ENCODE measurements at places on chromosomes 6 and 20.

- DNase-seq = no peak
These were observed 48.6 kb upstream of the HTR1B start for GRCh38 chr6:77511860-77512259.

DNA sequence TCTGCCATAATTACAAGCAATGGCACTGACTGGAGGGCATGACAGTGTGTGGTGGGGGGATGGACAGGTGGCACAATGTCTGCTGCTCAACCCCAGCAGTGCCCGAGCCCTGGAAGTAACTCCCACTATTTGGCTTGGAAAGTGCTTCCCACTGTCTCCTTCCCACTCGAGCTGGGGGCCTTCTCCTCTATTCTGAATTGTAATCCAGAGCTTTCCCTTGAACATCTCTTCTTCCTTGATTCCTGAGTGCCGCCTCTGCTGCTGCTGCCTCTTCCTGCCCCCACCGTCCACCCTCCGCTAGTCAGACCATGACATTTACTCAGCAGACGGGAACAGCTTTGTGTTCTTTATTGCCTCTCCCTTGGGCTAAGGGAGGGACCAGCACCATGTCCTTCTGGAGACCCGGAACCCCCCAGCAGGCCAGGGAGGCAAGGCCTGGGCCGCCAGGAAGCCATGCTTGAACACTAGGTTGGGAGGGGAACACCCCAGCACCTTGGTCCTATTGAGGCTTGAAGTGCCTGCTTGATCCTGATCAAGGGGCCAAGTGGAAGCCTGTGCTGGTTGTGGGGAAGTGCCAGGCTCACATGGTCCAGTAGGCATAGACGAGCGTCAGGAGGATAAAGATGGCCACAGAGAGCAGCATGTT, 17.0 kb downstream of the CCDC167 start:
- no peak for DNase-seq

DNA sequence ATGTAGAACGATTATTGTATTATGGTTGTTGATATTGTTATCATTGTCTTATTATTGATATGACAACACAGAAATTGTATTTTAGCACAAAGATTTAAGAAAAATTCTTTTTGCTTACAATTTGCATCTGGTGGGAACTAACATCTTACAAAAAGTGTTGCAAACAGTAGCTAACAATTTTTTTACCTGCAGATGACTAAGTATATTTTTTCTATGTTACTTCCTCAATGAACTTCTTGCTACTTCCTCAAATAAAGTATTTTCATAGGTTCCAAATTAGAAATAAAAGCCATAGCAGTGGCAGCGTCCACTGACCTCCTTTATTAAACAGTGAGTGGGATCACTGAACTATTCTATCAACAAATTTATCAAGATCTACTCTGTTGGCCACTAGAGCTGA, 847.0 kb downstream of the PHF3 start:
- no peak for DNase-seq

GRCh38 chr6:686497-686896, 6.4 kb downstream of the EXOC2 start:
- DNase-seq = no peak

DNA sequence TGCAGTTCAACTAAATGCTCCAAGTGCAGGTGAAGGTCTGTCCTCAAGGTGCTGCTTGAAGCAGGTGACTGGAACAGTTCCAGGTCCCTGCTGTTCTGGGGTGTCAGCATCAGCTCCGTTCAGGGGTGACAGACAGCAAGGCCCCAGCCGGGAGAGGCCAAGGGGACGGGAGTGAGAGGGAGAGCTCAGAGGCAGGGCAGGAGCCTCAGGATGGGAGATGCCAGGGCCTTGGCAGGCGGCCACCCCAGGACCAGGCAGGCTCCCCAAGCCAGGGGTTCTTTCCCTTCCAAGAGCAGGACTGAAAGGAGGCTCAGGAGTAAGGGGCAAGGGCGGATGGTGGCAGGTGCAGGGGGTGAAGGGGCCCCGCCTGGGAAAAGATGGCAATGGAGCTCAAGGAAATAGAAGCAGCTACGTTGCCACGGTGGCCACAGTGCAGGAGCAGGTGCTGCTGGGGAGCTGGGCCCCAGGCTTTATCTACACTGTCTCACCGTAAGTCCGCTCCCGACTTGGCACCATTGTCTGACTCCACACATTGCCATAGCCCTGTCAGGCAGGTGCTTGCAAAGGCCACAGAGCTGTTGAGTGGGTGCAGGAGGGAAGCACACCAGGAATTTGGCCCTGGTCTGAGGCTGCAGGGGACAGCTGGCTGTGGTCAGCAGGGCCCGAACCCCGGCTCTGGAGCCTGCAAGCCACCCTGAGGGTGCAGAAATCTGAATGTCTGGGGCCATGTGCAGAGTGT, 43.1 kb downstream of the ERMARD start:
- no peak for DNase-seq

DNA sequence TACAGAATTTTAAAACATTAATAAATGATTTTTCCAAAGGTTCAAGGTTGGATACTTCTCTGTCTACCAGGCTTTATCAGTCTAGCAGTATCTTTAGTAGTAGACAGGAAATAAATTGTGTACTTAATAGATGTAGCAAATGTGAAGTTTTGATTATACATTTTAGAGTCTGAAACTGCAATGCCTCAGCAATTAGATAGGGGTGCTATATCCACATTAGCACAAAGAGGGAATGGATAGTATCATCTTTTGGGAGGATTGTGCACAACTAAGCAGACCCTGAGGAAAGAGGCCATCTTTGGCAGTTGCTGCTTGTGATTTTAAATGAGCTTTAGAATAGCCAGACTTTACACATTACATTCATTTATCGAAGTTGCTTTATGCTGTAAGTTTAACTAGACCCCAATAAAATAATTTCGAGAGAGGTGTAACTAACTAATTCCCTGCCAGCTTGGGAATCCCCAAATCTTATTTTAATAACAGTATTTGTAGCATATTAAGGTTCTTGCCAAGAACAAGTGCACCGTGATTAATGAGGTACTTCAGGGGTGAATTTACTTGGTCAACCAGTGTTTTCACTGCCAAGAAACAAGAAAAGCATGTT, 2.8 kb downstream of the KCNQ5 start:
- no peak for DNase-seq

- peak; percentile 2 for DNase-seq
These were observed 55.7 kb upstream of the FERMT1 start for GRCh38 chr20:6178537-6178936.

- no peak for DNase-seq
These were observed 11.7 kb downstream of the SLC23A2 start for GRCh38 chr20:4989570-4989969.

GRCh38 chr20:46312075-46312944, 4.0 kb upstream of the CDH22 start:
- peak; percentile 60 for DNase-seq

DNA sequence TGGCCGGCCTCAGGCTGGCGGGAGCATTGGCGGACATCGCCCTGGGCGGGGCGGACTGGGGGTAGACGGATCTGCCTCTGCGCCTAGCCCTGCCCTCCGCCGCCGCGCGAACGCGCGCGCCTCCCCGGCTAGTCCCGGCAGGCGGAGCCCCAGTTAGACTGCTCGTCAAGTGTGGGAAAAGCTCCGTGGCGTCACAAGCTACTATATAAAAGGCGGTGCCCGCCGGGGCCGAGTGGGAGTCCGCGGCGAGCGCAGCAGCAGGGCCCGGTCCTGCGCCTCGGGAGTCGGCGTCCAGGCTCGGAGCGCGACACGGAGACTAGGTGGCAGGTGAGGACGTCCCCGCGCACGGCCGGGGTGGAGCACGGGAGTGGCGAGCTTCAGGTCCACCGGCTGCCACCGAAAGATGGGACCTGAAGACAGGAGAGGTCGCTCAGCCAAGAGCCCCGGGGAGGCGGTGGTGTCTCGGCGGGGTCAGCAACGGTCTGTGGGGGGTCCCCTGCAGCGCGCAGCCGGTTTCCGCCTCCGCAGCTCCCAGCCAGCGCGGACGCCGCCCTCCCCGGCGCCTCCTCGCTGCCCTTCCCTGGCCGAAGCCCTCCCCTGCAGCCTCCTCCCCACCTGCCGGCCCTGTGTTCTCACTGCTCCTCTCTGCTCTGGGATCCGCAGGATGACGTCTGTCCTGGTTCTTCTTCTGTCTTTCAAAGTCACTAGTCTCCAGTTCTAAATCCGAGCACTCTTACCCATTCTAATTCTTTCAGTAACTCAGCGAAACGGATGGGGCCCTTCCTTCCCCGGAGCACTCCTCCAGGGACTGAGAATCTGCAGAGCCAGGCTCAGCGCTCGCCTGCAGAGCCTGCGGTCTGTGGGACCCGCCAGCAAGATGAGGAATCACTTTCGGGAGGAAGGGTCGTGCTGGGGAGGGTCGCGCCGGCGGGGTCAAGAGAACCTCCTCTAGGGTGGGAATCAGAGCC, 4.3 kb upstream of the RIPK1 start:
- peak; percentile 66 for DNase-seq

GRCh38 chr6:6711031-6711785, 122.7 kb downstream of the LY86 start:
- no peak for DNase-seq

- DNase-seq = no peak
These were observed 25.3 kb downstream of the BFSP1 start for GRCh38 chr20:17505636-17506517.

DNA sequence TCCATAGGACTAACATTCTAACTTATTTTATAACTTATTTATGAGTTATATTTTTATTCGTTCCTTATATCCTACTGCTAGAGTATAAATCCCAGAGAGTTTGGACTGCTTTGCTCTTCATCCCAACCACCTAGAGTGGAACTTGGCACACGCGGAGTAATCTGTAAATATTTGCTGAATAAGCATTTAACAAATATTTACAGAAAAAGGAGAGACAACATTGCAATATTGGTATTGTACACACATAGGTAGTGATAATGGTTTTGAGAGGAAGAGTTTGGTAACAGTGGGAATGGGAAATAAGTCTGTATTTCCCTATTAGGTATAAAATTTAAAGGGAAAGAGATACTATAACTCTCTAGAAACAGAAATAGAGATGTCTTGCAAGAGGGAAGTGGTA, 634.8 kb upstream of the CITED2 start:
- no peak for DNase-seq

DNA sequence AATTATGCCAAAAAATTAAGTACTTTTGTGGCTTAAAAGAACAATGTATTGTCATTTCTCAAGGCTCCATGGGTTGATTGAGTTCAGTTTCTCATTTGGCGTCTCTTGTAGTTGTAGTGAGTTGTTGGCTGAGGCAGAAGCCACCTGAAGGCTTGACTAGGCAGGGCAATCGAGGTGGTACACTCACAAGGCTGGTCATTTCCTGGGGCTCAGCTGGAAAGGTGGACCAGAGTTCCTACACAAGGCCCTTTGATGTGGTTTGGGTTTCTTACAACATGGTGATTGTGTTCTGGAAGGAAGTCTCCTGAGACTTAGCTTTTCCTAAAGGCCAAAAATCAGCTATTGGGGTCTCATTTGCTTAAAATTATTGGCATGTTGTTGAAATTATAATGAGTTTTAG, 22.6 kb downstream of the MAS1 start:
- no peak for DNase-seq

DNA sequence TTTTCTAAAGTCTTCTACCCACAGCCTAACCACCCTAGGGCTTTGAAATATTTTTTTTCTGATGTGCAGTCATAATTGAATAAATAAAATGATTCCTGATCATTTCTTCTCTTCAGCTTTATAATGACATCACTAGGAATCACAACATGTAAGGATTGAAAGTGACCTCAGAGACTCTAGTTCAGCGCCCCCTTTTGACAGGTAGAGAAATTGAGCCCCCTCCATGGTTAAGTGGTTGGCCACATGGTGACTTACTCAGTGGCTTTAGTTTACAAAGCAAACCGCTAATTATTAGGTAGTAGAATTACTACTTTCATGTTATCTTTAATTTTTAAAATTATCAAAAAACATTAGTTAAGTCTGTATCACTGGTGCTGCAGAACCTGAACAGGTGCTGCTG, 13.3 kb upstream of the SLC2A12 start:
- DNase-seq = no peak

GRCh38 chr6:105802703-105803102, 283.4 kb upstream of the PRDM1 start:
- DNase-seq = no peak

GRCh38 chr6:80466981-80467380, 360.5 kb downstream of the BCKDHB start:
- no peak for DNase-seq

GRCh38 chr6:122657601-122658000, 47.4 kb downstream of the PKIB start:
- no peak for DNase-seq

DNA sequence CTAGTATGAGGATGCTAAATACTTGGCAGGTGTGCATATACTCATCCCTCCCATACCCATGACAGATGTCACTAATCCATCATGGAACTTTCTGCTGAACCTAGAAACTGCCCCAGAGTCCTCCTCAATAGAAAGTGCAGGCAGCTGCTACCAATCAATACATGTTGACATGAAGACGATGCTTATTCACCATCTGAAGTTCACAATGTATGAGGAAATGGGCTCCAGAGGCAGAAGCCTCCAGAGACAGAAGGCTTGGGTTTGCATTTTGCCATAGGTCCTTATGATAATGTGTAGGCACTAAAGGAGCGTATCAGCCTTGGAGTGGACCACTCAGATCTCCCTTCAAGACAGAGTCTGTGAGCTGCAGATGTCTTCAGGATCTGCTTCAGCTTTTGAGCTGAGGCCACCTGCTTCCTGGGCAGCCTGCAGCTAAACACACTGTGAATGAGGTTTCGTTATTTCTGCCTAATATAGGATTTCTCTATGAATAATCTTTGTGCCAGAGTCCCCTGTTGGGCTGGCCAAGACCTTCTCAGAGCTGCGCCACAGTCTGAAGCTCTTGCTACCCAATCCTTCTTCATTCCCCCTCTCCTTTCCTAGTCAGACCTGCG, 7.5 kb upstream of the KIAA1755 start:
- DNase-seq = no peak

GRCh38 chr20:32567384-32568178, 17.6 kb downstream of the NOL4L start:
- DNase-seq = no peak

DNA sequence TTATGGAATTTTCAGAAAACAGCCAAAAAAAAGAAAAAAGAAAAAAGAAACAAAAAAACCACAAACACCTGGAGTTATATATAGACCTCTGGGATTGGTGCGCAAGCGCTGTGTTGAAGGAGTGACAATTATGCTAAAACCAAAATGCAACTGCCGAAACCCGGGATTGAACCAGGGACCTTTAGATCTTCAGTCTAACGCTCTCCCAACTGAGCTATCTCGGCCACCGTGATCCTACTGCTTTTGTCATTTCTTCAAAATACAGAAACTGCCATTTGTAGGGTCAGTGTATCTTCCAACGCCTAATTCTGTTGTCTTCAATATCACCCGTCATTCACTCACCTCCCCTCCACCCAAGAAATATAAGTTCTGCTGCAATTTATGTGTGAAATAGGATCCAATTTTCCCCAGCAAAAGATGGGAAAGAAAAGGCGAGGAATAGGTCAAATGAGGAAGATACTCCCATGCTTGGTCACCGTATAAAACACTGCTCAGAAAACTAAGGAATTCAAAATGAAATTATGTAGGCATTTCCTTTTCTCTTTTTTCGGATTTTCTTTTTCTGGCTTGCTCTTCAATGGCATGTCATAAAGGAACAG, 116.0 kb downstream of the TRIM27 start:
- no peak for DNase-seq

GRCh38 chr6:72288592-72288991, 333.3 kb upstream of the KCNQ5 start:
- no peak for DNase-seq

- no peak for DNase-seq
These were observed 1.2 kb upstream of the COL20A1 start for GRCh38 chr20:63291811-63292210.

All from neural crest cell (in vitro differentiated cells).